Stimulated activated CD4-positive, alpha-beta T cell treated with anti-CD3 and anti-CD28 coated beads, TNF-alpha, amount 100 ng/mL, for 48 hours (primary cell): ENCODE measurements at places on chromosomes 4 and X.

GRCh38 chr4:42142591-42142990, 9.9 kb downstream of the BEND4 start:
- DNase-seq, result no peak

GRCh38 chr4:54384563-54384962, 155.5 kb downstream of the PDGFRA start:
- no peak for DNase-seq

DNA sequence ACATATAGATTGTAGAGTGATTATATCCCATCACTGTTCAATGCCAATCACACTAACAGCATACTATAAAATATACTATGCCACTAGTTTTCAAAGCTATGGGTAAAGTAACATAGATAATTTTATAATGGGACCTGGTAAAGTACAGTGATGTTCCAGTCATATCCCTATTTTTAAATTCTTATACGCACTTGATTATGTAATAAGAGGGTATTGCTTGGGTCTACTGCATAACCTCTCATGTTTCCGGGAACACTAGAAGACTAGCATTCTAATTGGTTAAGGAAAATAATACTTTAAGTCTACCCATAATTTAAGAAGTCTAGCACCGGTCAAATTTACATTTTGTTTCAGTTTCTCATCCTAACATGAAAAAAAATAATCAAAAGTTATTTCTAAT, 275.1 kb downstream of the CHIC1 start:
- no peak for DNase-seq

DNA sequence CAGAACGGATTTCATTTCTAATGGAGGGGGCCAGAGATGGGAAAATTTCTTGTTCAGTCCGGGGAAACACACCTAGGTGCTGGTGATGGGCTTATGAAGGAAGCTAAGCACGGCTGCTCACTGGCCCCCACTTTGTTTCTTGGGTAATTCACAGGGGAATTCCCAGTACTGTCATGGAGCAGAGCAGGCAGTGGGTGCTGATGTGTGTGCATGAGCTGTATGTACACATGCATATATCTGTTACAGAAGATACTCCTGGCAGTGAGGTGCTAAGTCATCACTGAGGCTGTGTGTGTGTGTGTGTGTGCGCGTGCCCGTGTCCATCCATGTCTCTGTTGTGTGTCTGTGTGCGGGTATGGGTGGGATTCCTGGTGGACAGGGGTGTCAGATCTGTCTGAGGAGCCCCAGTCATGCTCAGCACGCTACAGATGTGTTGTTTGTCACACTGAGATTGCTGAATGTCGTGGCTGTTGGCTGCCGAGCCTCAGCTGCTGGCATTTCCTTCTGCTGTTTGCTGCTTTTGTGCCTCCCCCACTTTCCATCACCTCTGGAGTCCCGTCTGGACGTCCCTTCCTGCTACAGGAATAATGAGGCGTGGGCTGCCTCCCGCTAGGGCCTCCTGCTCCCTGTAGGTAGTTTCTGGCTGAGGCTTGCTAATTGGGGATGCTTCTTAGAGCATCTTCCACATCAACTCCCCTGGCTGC, 53.3 kb downstream of the JADE1 start:
- DNase-seq, result peak; percentile 37

GRCh38 chr4:8779490-8779932, 92.1 kb downstream of the HMX1 start:
- no peak for DNase-seq

DNA sequence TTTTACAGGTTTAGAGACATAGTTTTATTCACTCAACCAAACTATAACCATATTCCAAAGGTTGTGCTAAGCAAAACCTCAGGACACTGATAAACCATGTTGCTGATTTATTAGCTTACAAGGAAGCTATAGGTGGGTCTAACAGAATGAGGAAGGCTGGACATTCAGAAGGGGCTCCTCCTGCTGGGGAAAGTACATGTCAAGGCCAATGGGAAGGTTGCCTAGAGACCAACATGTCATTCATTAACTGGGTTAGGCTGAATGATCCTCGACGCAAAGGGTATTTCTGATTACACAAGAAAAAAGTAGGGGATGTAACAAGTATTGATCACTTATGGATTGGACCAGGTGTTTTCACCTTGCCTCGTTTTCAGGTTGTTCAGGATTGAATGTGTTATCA, 30.3 kb downstream of the SLC10A6 start:
- no peak for DNase-seq

- DNase-seq, result no peak
Measured at GRCh38 chr4:150942539-150942938, 72.5 kb downstream of the LRBA start.

DNA sequence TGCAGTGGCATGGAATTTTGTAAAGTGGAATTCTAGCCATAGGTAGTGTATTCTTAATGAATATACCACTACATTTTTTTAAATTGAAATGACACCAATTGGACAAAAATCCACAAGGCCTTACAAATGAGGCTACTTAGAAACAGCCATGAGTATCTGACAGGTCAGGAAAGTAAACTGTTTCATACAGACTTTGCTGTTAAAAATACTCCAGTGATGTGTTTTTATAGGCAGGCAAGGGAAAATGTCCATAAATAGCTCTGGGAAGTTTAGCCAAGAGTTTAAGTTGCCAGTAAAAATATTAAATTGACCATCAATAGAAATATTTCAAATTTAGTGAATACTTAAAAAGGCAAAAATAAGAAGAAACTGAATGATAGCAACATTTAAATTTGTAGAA, 41.8 kb upstream of the PDLIM5 start:
- DNase-seq, result no peak

GRCh38 chr4:76007089-76007862, at the start of gene CXCL9:
Gene CXCL9 (minus strand): TSS chr4:76007509. CDS start chr4:76007449, 60 bp downstream.
- DNase-seq, result no peak

- DNase-seq, result no peak
Measured at GRCh38 chr4:55318175-55319129, 27.6 kb upstream of the SRD5A3 start.

GRCh38 chrX:46758163-46758955, 559 bp downstream of the SLC9A7 start:
- DNase-seq, result no peak

- no peak for DNase-seq
Measured at GRCh38 chr4:181176306-181176705, 1066.9 kb upstream of the TENM3 start.

DNA sequence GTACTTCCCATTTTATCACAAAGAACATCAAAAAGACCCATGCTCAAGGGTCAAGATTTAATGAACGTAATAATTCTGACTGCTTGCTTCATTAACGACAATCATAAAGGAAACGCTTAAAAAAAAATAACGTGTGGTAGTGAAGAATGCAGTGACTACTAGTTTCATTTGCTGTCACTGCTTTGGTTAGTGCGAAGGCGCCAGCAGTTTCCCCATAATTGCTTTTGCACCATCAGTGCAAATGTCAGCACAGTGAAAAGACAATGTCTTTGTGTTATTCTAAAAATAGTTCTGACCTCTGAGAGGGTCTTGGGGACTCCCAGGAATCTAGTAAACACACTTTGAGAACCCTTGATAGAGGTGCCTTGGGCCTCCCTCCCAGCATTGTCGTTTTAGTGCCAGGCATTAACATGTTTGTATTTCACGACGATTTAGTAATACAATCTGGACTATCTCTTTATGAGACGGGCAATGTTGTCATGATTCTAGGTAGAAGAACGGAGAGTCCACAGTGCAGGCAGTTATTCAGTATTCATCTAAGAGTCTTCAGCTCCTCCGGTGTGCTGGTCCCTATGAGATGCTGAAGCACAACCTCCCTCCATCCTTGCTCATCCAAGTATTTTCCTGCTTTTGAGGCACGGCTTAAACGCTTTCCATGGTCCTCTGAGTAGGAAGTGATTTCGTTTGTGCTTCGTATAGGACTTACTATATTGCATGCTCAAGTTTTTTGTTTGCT, 71.0 kb downstream of the AFF1 start:
- DNase-seq, result peak; percentile 31

DNA sequence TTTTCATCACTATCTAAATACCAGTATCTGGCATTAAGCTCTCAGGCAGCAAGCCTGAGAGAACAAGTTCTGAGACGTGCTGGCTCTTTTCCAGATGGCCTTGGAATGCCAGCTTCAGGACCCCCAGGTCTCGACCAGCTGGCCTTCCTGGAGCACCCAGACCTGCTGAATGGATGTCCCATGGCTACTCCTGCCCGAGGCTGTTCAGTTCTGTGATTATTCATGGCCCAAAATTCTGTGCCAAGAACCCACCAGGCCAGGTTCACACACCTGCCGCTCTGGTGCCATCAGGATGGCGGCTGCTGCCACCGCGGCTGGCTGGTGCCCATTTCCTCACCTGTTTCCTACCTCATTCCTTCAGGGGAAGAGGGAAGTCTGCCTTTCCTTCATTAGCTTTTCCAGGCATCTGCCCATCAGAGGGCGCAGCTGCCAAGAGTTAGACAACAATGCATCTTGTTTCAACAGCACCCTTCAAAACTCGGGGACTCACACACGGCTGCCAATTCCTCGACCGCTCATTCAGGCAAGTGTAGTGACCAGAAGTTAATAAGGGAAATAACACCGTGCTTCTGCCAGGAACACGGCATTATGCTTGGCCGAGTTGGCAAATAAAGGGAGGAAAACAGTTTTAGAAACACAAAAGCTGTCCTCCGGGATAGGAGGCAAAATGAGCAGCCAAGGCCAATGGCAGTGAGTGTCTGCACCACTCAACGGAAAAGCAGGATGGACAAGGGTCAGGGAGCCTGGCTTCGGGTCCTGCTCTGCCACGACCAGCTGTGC, 173.8 kb downstream of the NSUN7 start:
- DNase-seq, result no peak

DNA sequence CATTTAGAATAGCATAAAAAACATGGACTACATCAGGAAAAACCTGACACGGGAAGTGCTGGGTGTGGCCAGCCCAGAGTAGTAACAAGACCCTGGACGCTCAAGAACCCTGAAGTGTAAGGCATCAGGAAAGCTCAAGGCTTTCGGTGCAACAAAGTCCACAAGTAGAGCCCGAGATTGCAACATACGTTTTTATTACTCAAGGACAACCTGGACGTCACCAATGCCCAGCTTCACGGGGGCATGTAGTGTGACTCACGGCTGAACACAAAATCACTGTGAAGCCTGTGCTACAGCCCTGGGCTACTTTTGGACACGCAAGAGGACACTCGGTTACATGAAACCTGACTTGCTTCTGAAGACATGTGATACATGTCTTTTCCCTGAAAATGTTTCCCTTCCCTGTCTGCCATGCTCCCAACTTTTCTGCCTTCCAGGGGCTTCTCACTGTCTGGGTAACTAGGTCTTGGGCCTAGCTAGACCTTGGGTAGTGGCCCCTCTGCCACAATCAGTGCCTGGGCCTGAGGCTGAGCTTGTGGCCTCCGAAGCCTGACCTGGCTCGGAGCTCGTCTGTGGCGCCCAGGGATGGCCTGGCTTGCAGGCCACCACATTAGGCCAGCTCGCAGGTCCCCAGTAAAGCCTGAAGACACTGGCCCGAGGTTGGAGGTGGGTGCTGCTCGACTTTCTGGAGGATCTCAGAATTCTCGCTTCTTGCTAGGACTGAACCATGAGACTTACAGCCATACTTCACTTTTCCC, 9.2 kb downstream of the IRAK1 start:
- no peak for DNase-seq

DNA sequence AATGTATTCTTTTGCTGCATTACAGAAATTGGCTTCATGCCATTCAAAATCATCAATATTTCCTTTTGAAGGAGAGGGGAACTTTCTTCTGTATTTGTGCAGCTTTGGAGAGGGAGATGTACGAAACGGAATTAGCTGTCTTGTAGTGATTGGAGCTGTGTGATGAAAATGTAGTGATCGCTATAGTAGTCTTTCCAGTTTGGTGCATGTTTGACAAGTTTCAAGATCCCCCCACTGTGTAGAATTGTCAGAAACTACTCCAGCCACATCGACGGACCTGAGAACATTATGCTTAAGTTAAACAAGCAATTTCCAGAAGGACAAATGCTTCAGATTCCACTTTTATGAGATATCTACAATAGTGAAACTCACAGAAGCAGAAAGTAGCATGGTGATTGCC, 21.6 kb upstream of the MAGEA1 start:
- no peak for DNase-seq

DNA sequence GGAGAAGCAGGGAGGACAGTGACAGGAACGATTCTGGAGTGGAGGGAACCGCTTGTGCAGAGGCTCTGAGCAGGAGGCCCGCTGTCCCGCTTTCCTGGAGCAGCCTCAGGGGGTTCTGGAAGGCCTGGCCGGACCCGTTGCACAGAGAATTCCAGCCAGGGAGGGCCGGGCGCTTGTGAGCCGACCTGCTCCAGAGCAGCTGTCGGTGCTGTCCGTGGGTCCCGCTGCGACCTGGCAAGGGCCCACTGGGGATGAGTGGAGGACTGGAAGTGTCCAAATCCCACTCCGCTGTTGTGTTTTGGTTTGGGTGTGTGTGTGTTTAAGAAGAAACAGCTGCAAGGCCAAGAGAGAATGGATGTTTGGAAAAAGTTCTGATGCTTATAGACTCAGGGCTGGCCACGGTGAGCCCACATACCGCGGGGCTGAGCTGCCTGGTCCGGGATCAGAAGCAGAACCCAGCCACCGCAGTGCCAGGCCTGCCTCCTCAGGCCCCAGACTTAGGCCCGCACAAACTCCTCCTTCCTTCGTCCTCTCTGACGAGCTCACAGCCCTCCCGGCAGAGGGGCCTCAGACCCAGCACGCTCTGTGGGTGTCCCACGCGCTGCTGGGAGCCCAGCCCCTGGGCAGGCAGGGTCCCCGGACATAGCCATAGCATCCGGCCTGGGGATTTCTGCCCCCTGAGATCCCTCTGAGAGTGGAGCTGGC, 73.9 kb downstream of the HTRA3 start:
- no peak for DNase-seq

GRCh38 chr4:136495851-136496250, 1036.4 kb downstream of the PCDH18 start:
- DNase-seq, result no peak

DNA sequence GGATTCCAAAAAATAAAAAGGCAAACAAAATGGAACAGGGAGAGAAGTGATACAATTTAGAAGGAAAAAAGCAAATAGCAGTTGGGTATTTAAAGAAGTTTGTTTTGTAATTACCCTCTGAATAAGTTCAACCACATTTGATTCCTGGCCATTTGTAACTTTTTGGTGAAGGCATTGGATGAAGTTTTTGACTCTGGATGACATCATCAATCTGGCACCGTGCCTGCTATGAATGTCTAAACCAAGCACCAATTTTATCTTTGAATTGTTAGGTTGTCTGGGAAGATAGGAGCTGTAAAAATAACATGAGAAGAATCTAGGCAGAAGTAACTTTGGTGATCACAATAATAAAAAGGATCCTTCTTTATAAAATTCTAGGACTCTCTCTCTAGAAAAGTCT, 29.5 kb downstream of the TMPRSS11A start:
- DNase-seq, result no peak

DNA sequence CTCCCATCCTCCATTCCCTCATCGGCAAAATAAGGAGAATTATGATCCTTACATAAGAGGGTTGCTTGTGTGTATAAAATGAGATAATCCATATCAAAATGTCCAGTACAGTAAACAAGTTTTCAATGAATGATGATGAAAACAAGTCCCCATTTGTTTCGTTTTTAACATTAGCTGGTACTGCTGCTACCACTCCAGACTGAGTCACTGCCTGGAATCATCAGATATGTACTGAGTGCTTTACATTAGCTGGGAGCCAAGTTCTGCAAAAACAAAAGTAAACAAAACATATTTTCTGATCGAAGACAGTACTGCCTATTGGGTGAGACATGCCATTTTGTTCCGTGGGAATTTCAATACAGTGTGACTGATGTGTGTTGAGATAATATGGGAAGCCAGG, 123.2 kb upstream of the IGFBP7 start:
- DNase-seq, result no peak

GRCh38 chrX:121479406-121479805, 432.0 kb downstream of the GLUD2 start:
- DNase-seq, result no peak
